ENCODE measurements at places on chromosomes 3 and 15.

- no peak for DNase-seq
Measured at GRCh38 chr3:87248831-87249230, 21.7 kb downstream of the CHMP2B start.

GRCh38 chr15:67906382-67906781 lies 66.5 kb upstream of the RNU6-1 start:
- DNase-seq: no peak

DNA sequence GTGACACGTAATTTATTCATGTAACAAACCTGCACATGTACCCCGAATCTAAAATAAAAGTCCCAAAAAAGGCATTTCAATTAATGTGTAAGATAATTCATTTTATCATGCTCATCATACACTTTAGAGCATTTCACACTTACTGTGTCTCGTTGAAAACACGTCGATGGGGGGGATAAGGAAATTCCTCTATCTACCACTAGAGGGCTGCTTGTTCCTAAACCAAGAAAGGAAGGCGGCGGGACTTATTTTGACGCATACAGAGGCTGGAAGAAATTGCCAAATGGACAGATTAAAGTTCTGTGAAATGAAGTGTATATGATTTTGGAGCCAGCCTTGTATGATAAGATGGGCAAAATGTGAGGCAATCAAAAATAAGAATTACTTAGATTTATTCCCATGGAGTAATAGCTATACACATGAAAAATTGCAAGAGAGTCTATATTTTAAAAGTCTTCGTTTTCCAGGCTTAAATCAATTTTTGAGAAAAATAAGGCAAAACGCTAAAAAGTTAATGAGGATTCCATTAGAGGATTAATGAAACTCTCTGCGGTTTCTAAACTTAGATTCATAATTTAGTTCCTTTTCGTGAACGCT lies 346.8 kb downstream of the CNTN3 start:
- DNase-seq: peak; percentile 30

- peak; percentile 53 for DNase-seq
Measured at GRCh38 chr3:139319428-139320402, 24.1 kb upstream of the MRPS22 start.

DNA sequence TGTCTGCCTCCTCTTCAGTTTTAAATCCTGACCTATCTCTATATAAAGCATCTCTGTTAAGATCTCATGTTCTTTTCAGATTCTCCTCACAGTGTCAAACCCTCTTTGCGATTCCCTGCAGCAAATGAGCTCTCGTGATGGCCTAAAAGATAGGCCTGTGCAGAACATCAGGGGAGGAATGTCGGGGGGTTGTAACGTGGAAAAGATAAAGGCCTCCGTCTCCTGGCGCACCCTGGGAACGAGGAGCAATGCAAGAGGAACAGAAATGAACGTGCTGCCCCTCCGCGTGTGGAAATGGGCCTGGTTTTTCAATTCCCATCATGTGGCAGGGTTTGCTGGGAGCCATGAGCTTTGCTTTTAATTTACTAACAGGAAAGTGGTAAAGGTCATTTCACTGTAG lies 285.0 kb upstream of the TPM1 start:
- DNase-seq: no peak

DNA sequence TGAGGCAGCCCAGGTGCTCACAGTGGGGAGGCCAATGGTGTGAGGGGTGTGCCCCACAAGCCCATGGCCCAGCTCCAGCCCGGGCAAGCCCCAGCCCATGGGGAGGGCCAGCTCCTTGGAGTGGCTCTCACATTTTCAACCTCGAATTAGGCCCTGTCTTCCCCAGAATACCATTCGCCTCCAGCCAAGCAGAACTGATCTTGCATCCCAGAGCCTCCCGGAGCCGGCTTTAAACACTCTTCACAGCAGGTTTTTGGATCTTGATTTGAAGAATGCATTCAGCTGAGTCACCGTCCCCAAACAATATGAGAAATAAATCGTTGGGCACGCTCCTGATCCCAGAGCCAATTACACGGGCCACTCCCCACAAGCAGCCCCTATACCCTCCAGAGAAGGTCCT lies 23.7 kb downstream of the TPRA1 start:
- DNase-seq: no peak

- no peak for DNase-seq
Measured at GRCh38 chr15:31256378-31257265, 70.0 kb upstream of the KLF13 start.

GRCh38 chr3:134018850-134019249 lies 10.9 kb downstream of the SLCO2A1 start:
- no peak for DNase-seq

DNA sequence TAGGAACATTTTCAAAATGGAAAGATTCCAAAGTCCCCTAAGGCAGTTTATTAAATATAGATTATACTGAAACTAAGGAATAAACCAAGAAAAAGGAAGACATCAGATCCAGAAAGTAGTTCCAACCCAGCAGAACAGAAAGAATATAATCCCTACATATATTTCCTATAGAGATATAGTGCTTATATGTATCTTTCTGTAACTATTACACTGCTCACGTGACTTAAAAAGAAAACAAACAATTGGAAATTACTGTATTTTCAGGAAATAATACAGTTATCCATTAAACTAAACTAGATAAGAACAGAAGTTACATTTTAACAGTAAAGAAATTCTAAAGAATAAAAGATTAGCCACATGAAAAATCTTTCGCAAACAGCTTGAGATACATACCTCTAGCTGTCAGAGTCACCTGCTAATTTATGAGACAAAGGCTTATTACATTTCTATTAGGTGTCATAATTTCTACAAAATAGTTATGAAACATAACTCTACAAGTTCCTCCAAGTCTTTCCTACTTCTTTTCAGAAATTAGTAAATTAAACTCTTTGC lies 10.5 kb downstream of the DPH6 start:
- DNase-seq: no peak

DNA sequence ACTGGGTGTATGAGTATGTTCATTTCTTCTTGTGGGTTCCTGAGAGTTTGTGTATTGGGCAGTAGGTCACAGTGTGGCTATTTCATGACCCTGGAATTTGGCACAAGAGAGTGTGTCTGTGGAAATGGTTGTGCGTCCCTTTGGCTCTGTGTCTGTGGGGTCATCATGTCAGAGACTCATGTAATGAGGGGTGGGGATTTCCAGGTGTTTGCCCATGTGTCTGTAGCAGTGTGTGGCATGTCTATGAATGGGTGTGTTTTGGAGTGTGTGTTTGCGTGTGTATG lies 1.3 kb upstream of the GATA2 start:
- DNase-seq: no peak

DNA sequence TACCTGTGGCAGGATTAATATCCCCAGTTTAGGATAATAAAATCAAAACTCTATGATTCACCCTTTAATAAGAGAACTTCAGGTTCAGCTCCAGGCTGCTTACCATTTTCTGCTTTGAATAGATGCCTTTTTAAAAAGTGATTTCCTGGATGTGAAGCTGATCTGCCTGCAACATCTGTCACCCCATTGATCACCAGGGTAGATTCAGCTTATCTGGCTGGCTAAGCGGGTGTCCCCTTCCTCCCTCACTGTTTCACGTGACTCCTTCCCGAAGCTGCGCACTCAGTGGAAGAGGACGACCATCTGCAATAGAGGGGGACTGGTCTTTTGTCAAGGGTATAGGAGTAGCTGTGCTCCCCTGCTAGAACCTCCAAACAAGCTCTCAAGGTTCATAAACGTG lies 128.1 kb downstream of the IL1RAP start:
- DNase-seq: no peak

GRCh38 chr15:72800833-72801481 lies 17.4 kb upstream of the ADPGK start:
- DNase-seq: no peak

GRCh38 chr3:186824430-186825139 lies 17.9 kb upstream of the ADIPOQ start:
- DNase-seq: peak; percentile 42

DNA sequence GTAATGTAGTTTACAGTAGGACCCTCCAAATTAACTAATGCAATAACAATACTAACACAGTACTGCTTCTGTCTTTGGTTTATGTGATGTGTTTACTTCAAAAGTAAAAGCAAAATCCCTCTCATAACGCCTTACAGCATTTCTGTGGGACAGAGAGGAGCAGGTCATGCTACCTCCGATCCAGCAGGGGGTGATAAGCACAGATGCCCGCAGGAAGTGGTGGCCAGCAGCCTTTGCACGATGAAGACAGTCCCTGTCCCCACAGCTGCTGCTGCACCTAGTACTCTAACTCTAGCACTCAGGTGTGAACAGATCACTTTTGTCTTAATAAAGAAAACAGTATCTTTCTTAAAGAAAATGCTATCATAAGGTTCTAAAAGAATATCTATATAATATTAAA lies 38.3 kb downstream of the ANO10 start:
- DNase-seq: no peak

GRCh38 chr15:68276668-68277067 lies 877 bp upstream of the FEM1B start:
- no peak for DNase-seq

All from ELF-1 (cell line).